Skeletal muscle tissue (tissue), 5 donors: ENCODE measurements at places on chromosomes 4 and X. TPM values are rescaled to one million over a fixed set of nuclear protein-coding genes. Genes with fewer than 3 reads are reported as not detected.

The RHOXF2B gene
- not detected for total RNA-seq

The RCHY1 gene
- 25.1 TPM for total RNA-seq

The C4orf36 gene
- not detected for total RNA-seq

The EFNB1 gene
- total RNA-seq = 27.7 TPM

The SORBS2 gene
- 14.1 TPM for total RNA-seq

The TEX11 gene
- total RNA-seq = not detected

The NDST4 gene
- total RNA-seq = 2.6 TPM

The CPLX1 gene
- not detected for total RNA-seq

The EDA gene
- total RNA-seq = 11.0 TPM

The ZCCHC18 gene
- total RNA-seq = 0.52 TPM

The EBP gene
- total RNA-seq = 21.4 TPM

The CT47A7 gene
- not detected for total RNA-seq

The F9 gene
- total RNA-seq = not detected

The CXCL8 gene
- total RNA-seq = 1.0 TPM

The DUSP9 gene
- not detected for total RNA-seq

The ARX gene
- total RNA-seq = 0.52 TPM

The FAM133A gene
- total RNA-seq = under 0.01 TPM

The RBM46 gene
- total RNA-seq = not detected

The OPHN1 gene
- 16.7 TPM for total RNA-seq

The GABRG1 gene
- total RNA-seq = under 0.01 TPM

The GPM6B gene
- 18.8 TPM for total RNA-seq

The CSAG1 gene
- total RNA-seq = not detected

The MAGEB10 gene
- not detected for total RNA-seq

The TMEM31 gene
- not detected for total RNA-seq

The TAF7L gene
- not detected for total RNA-seq

The UGT2B17 gene
- not detected for total RNA-seq

The PDE5A gene
- 27.7 TPM for total RNA-seq

The PRSS12 gene
- 10.4 TPM for total RNA-seq
